ENCODE measurements at places on chromosomes 2 and 18. TPM values are rescaled to one million over a fixed set of nuclear protein-coding genes. Genes with fewer than 3 reads are reported as not detected.

Gene PID1
- total RNA-seq: 0.38 TPM

Gene TOGARAM2
- 2.0 TPM for total RNA-seq

Gene ALKAL2
- total RNA-seq: not detected

- DNase-seq: no peak
- no peak overlapping the region for H3K4me3 ChIP-seq
- H3K27ac ChIP-seq: no peak overlapping the region
- H3K36me3 ChIP-seq: no peaks in the 10 kb centered on the region
Observed at GRCh38 chr2:13005761-13006335, 289.1 kb downstream of the TRIB2 start.

GRCh38 chr2:60492548-60492947 is 60.9 kb downstream of the BCL11A start:
- no peaks in the 10 kb centered on the region for H3K27me3 ChIP-seq
- DNase-seq: no peak
- no peaks in the 10 kb centered on the region for H3K4me1 ChIP-seq
- H3K36me3 ChIP-seq: no peaks in the 10 kb centered on the region

DNA sequence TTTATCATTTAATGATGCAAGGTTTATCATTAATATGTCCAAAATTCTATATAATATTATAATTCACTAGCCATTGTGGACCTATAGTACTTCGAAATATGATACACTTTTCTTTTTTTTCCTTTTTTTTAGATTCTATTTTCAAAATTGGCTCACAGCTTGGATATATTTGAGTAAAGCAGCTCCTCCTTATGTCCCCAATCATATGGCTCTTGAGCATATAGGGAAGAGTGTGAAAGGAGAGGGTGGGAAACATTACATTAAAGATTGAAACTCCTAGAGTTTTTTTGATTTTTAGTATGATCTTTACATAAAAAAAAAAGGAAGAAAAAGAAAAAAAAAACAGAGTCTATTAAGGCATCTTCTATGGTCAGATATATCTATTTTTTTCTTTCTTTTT is 457.9 kb downstream of the RIT2 start:
- no peaks in the 10 kb centered on the region for H3K36me3 ChIP-seq
- no peaks in the 10 kb centered on the region for H3K27me3 ChIP-seq
- no peaks in the 10 kb centered on the region for H3K4me1 ChIP-seq
- H3K27ac ChIP-seq: no peak overlapping the region
- no peak for DNase-seq

GRCh38 chr2:234345921-234346320 is 151.0 kb downstream of the ARL4C start:
- no peak for DNase-seq
- no peaks in the 10 kb centered on the region for H3K36me3 ChIP-seq
- peaks cover 7% of the 10 kb centered on the region for H3K4me1 ChIP-seq
- no peak overlapping the region for H3K27ac ChIP-seq
- no peak overlapping the region for H3K4me3 ChIP-seq

- no peak for DNase-seq
- H3K36me3 ChIP-seq: no peaks in the 10 kb centered on the region
- no peaks in the 10 kb centered on the region for H3K4me1 ChIP-seq
Observed at GRCh38 chr2:235086481-235087184, 134.8 kb downstream of the SH3BP4 start.

Gene KLHL14
- total RNA-seq: not detected

DNA sequence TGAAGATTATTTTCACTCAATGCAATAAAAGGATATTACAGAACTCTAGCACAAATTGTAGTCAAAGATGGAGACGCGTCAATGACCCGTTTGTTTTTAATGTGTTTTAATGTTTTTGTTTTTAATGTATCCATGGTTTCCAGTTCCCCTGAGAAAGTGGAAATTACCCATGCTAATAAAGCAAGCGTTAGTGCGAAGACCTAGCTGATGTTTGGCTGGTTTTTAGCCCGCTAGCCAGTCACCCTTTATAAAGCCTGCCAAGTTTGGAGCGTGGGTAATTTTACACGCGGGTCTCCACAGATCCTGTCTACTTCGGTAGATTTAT is 430 bp upstream of the CHMP1B start:
- H3K4me3 ChIP-seq: peak overlapping the region; percentile 64
- H3K4me1 ChIP-seq: peaks cover 27% of the 10 kb centered on the region
- peaks cover 7% of the 10 kb centered on the region for H3K36me3 ChIP-seq
- no peak for DNase-seq

Gene ANKRD30B
- not detected for total RNA-seq

GRCh38 chr18:25240420-25240770 is 111.6 kb downstream of the ZNF521 start:
- no peak overlapping the region for H3K4me3 ChIP-seq
- H3K4me1 ChIP-seq: no peaks in the 10 kb centered on the region
- DNase-seq: no peak
- no peaks in the 10 kb centered on the region for H3K36me3 ChIP-seq
- no peaks in the 10 kb centered on the region for H3K27me3 ChIP-seq

Gene ABCB11
- total RNA-seq: not detected

DNA sequence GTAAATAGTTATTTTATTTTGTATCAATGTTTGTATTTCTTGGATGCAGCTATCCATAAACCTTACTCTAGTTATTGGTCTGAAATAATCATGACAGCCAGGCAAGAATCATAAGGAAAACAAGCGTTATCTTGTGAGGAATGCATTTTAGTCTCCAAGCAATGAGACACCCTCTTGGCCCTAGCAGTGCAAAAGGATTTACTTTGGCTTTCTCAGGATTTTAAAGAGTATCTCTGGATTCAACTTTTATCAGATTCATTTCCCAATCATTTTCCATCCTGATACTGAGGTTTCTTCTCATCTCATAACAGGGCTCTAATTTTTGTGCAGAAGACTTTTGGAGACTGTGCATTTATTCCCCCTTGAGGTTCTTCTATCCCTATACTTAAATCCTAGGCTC is 480.8 kb downstream of the TMX3 start:
- no peaks in the 10 kb centered on the region for H3K27me3 ChIP-seq
- no peak for DNase-seq

Data from CD4-positive, alpha-beta T cell (primary cell).